Globus pallidus (tissue), 1 donor: ENCODE measurements at places on chromosomes 6 and 20.
A peak's percentile ranks its signal among the peaks of the same experiment; 100 is the strongest.

GRCh38 chr6:24072038-24072746 is 53.8 kb upstream of the NRSN1 start:
- DNase-seq = no peak

GRCh38 chr20:38446441-38447209 is 11.5 kb upstream of the SNHG17 start:
- DNase-seq = peak; percentile 84

DNA sequence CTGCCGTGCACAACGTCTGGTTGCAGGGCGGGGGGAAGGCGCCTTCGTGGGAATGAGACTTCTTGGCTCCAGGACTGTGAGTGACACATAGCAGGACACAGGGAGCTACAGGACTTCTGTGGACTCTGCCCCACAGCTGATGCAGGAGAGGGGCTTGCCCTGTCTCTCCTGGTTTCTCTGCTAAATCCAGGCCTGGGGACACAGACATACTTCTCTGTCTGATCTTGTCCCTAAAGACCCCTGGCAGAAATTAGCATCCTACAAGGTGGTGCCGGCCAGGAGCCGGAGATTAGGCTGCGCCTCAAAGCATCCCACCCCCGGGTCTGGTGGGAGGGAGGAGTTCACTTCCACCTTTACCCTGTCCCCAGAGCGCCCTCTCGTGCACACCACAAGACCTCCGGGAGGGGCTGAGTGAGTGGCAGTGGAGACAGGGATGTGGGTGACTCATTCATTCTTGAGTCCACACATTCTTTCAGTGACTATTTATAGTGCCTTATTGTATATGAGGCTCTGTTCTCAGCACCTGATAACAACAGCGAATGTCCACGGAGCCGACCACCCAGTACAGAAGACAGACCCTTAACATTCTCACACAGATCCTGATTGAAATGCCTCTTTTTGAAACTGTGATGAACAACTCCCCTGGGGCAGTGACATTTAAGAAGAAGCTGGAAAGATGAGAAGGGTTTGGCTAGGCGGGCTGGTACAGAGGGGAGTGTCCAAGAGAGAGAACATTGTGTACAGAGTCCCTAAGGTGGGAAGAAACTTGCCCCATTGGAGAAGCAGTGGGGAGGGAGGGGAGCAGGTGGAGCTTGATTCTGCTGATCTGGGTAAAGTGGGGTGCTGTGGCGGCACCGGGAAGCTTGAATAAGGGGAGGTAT is 39.0 kb downstream of the GMPR start:
- peak; percentile 20 for DNase-seq

DNA sequence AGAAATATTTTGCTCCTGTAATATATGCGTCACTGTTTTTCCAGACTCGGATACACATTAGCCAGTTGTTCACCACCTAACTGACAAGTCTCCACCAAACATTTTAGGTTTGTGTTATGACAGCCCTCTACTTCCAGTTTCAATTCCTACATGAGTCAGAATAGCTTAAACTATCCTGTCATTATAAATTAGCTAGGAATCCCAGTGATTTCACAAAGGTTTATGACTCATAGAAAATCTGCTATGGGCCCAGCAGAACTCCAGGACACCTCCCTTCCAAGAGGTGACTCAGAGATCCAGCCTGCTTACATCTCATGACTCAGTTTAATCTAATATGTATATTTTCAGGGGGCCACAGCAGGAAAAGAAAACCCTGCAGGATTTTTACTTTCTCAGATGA is 17.4 kb upstream of the PLCB4 start:
- no peak for DNase-seq

DNA sequence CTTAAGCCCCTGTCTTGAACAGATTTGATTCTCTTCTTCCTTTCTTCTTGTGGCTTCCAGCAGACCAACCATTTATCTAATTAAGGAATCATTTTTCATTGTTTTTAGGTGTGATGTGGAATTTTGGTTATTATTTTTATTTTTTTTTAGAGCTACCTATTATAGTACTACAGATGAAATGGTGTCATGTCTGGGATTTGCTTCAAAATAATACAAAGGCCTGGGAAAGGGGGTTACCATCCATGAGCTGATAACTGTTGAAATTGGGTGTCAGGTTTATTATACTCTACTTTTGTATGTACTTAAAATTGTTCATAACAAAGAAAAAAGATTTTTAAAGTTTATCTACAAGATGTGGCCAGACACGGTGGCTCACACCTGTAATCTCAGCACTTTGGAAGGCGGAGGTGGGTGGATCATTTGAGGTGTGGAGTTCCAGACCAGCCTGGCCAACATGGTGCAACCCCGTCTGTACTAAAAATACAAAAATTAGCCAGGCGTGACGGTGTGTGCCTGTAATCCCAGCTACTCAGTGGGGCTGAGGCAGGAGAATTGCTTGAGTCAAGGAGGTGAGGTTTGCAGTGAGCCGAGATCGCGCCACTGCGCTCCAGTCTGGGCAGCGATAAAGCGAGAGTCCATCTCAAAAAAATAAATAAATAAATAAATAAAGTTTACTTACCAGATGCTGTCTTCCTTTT is 561 bp downstream of the IL22RA2 start:
- no peak for DNase-seq

- DNase-seq = no peak
These were observed 2.3 kb upstream of the TRAM2 start for GRCh38 chr6:52579006-52579660.

GRCh38 chr6:43836507-43837240 is 66.7 kb downstream of the VEGFA start:
- no peak for DNase-seq

DNA sequence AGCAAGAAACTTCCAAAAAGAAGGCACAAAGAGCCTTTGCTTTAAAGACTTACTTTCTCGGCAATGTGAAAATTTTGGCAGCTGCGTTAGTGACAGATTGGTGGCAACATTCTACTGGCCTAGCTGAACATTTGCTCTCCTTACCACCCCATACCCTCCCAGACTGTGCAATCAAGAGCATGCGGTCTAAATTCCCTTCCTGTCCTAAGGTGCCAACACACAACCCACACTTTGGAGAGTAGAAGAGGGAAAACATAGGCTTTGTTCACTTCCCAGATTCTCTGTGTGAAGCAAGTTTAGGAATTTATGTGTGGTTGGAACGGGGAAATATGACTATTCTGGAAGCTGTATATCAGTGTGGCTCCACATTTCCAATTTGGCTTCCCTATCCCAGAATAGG is 29.8 kb upstream of the NEDD9 start:
- DNase-seq = no peak

GRCh38 chr20:51338692-51339440 is 203.7 kb downstream of the NFATC2 start:
- DNase-seq = no peak

DNA sequence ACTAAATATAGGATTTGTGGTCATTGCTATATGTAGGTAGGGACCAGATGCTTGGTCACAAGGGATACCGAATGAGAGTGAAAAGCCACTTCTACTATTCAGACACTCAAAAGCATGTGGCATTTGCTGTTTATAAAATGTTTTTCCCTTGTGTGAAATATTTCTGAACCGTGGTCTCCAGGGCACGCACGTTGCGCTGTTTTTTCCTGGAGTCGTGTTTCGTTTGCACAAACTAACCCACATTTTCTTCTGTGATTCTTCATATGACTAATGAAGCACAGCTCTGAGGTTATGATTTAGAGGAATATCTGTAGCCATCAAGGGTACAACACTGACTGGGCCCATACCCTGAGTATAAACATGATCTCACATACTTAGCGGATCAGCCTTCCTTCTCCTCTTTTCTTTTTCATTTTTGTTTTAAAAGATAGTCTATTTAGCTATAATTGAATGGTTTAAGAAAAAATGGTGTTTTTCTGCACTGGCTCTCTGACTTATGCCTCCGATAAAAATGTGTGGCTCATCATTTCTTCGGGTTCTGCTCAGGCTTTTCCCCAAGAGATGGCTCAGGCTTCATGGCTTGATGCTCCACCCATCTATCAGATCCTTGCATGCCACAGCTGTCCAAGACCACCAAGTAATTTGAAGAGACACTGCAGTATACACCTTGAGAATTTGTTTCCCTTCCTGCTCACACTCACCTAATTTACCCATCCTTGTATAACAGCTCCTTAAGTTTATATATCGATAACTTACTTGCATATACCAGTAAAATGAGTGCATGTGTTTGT is 59.9 kb upstream of the HBS1L start:
- no peak for DNase-seq

- no peak for DNase-seq
These were observed 114.8 kb downstream of the MYLK4 start for GRCh38 chr6:2635911-2636310.

- DNase-seq = no peak
These were observed 72.5 kb downstream of the TCP11 start for GRCh38 chr6:35068644-35069043.

DNA sequence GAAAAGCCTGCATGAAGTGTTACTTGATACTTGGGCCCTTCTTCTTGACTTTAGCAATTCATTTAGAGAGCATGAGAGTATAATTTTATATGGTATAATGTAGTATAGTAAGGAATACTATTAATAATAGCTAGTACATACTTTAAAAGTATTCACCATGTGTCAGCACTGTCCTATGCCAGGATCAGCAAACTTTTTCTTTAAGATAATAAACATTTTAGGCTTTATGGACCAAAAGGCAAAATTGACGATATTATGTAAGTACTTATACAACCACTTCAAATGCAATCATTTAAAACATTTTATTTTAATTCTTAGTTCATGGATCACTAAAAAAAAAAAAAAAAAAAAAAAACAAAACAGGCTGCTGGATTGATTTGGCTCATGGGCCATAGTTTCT is 163.9 kb downstream of the IBTK start:
- no peak for DNase-seq

DNA sequence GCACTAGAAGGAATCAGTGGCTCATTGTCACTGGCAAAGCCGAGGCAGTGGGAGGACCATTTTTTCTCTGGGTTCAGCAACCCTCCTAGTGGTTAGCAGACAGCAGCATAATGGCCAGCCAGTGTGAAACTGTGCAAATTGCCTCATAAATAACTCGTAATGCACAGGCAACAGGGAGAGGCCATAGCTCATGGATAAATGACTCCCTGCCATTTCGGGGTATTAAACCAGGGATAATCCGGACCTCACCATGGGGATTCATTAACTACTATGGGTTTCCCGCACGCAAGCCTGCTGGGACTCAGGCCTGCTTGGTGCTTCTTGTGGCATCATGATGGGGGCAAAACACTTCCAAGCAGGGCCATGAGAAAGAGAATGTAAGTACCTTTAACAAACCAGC is 158.2 kb upstream of the CHD6 start:
- no peak for DNase-seq

GRCh38 chr6:125808060-125808459 is 17.3 kb downstream of the NCOA7 start:
- DNase-seq = no peak

GRCh38 chr6:165222315-165223025 is 86.9 kb downstream of the C6orf118 start:
- no peak for DNase-seq

GRCh38 chr6:7956257-7956656 is 45.7 kb upstream of the TXNDC5 start:
- DNase-seq = no peak

GRCh38 chr6:106564476-106564875 is 64.8 kb downstream of the RTN4IP1 start:
- DNase-seq = no peak

- DNase-seq = no peak
These were observed 137.6 kb downstream of the ZDHHC14 start for GRCh38 chr6:157518397-157519250.

GRCh38 chr20:41018153-41018552 is 10.5 kb upstream of the TOP1 start:
- DNase-seq = no peak

DNA sequence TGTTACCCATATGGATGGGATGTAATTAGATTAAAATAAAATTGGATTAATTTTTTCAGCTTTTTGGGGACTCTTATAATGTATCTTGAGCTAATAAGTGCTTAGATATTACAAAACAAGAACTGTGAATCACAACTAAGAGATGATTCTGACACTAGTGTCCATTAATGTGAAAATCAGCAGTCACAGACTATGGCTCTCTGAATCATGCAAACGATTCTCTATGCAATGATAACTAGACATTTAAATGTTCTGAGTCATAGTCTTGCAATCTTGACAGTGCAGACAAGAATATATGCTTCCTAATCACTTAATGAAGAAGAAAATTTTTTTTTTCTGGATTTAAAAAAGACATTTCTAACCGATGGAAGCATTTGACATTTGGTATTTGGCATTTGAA is 82.2 kb upstream of the OPRM1 start:
- DNase-seq = no peak

- DNase-seq = peak; percentile 63
These were observed 156.0 kb downstream of the RFPL4B start for GRCh38 chr6:112503091-112503596.

DNA sequence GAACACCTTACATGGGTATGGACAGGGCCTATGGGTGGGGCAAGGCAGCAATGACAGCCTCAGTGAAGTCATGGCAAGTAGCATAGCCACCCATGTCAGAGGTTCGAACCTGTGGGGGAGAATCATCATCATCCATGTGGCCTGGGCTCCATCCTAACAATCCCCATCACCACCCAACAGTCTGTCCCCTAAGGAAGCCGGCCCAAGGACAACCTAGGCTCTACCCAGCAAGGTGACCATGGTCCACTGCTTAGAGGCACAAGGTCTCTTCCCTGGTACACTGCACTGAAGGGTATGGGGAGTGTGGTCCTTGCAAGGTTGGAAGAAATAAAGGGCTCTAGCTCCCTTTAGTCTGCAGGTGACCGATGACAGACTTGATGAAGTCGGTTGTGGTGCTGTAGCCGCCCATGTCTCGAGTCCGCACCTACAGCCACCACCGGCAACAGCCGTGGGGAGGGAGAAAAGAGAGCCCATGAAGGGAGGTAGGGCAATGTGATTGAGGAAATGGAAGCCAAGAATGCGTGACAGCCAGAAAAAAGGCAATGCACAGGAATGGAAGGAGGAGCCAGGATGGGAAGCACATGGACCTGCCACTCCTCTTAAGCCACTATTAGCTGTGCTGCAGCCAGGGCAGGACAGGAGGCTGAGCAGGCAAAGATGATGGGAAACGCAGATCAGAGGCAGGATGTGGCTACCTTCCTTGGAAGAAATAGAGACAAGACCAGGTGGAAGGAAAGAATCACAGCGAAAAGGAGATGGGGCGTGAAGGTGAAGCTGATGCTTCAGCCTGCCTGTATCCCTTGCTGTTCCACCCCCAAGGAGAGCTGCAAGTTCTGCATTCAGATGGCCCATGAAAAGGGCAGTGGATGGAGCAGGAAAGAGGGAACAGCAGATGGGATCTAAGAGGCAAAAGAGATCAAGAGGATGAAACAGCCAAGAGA is 5.3 kb downstream of the IDH3B start:
- no peak for DNase-seq

DNA sequence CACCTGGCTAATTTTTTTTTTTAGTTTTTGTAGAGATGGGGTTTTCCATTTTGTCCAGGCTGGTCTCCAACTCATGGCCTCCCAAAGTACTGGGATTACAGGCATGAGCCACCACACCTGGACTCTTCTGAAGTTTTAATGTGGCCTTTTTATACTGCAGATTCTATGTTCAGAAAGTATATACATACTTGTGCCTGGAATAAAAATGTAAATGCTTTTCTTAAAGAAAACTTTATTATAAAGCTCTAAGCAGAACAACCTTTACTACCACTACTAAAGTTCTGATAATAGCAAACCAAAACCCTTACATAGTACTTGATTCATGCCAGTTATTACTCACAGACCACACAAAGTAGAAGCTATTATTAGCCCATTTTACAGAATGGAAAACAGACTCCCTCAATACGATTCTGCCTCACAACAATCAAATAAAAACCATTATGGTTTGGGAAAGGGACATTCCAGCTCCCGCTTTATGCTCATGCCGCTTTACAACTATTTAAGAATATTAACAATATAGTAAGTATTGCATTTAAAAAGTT is 5.3 kb downstream of the PHIP start:
- no peak for DNase-seq

GRCh38 chr6:16409531-16410441 is 171.4 kb downstream of the GMPR start:
- peak; percentile 55 for DNase-seq
